ENCODE measurements at places on chromosomes 16 and 17.

DNA sequence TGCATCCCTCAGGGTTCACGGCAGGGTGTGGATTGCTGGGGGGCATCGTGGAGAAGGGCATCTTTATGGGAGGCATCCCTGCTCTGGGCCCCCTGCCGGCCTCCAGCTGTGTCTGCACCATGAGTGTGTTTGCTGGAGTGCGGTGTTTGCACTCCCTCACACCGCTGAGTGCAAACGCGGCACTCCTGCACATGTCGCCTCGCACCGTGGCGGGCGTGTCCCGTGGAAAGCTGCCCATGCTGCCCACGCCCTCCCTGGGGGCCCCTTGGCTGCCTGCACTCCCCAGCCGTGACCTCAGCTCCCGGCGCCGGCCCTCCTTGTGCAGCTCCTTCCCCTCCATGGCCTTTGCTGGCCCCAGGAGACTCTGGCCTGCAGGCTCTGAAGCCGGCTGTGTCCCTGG is 74.6 kb upstream of the ZNF750 start:
- no peak for ATAC-seq

GRCh38 chr16:3028716-3029319 is 5.0 kb downstream of the THOC6 start:
- ATAC-seq, result no peak

DNA sequence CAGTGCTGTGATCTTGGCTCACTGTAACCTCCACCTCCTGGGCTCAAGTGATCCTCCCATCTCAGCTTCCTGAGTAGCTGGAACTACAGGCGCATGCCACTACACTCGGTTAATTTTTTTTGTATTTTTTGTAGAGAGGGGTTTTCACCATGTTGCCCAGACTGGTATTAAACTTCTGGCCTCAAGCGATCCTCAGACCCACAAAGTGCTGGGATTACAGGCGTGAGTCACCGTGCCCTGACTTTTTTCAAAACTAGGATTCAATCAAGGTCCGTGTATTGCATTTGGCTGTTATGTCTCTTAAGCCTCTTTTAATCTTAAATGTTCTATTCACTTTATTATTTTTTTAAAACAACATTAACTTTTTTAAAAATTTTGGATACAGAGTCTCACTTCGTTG is 4.3 kb upstream of the CCL22 start:
- no peak for ATAC-seq

GRCh38 chr16:87881324-87882200 is 12.3 kb upstream of the SLC7A5 start:
- no peak for ATAC-seq

DNA sequence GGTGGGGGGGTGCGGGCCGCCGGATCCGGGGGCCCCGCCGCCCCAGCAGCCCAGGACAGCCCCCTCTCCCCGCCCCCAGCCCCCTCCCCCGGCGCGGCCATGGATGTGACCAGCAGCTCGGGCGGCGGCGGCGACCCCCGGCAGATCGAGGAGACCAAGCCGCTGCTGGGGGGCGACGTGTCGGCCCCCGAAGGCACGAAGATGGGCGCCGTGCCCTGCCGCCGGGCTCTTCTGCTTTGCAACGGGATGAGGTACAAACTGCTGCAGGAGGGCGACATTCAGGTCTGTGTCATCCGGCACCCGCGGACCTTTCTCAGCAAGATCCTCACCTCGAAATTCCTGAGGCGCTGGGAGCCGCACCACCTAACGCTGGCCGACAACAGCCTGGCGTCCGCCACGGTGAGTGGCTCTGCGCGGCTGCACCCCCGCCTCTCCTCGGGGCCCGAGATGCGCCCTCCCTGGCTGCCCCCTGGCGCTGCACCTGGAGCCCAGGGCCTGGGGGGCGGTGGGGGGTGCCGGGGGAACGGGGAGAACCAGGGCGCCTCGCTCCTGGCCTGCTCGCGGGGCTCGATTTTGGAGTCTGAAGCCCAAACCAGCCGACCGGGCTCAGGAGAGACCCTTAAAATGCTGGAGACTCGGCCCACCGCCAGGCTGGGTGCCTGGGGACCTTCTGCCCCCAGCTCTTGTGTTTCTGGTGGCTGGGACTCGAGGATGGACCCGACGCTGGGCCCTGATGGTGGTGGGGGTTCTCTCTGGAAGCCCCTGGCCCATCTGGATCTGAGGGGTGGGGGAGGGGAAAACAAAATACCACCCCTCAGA is 744 bp downstream of the CMIP start:
- ATAC-seq, result peak; percentile 73

GRCh38 chr17:20955427-20956323 is 87.1 kb downstream of the USP22 start:
- ATAC-seq, result peak; percentile 21

GRCh38 chr16:16797239-16797638 is 418.3 kb downstream of the NPIPA7 start:
- no peak for ATAC-seq

- ATAC-seq, result no peak
These were observed 20.8 kb downstream of the C16orf74 start for GRCh38 chr16:85730186-85730465.

- peak; percentile 62 for ATAC-seq
These were observed 92.0 kb upstream of the CDH5 start for GRCh38 chr16:66274335-66275110.

- no peak for ATAC-seq
These were observed 5.2 kb downstream of the KRT39 start for GRCh38 chr17:40961591-40961990.

DNA sequence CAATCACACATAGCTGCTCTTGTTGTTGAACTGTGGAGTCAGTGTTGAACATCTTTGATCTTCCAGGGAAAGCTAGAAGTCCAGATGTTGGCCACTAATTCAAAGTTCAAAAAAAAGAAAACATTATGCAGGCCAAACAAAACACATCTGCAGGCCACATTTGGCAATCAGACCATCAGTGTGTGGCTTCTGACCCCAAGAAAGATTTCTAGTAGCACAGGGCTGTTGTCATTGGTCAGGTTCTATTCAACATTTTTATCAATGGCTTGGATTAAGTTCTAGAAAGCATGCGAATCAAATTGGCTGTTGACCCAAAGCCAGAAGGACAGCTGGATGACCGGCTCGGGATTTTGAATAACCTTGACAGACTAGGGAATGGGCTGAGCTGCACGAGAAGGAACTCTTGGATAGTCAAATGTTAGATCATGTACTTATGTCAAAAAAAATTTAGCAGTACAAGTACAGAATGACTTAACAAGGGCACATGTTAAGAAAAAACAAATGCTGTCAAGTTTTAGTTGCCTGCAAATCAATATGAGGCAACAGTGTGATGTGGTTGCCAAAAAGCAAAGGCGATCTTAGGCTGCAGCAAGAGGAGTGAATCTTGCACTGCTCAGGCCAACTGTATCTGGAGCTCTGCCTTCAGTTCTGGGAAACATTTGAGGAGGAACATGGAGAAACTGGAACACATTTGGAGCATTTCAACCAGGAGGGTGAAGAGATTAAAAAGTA is 187.6 kb downstream of the RGS9 start:
- no peak for ATAC-seq

DNA sequence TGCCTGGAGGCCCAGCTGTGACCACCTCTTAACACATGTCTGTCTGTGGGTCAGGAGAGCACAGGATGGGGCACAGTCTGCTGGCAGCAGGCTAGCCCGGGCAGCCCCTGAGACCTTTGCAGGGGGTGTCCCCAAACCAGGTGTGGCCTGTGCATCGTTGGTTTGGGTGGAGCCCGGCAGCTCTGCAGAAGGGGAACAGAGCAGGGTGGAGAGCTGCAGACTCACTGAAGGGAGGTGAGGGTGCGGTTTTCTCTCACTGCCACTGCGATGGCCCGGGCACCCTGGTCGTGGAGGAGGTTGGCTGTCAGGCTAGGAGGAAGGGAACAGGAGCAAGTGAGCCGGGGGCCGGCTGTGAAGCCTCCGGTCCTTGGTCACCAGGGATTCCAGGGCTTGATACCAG is 28.8 kb downstream of the NLRC3 start:
- ATAC-seq, result no peak

DNA sequence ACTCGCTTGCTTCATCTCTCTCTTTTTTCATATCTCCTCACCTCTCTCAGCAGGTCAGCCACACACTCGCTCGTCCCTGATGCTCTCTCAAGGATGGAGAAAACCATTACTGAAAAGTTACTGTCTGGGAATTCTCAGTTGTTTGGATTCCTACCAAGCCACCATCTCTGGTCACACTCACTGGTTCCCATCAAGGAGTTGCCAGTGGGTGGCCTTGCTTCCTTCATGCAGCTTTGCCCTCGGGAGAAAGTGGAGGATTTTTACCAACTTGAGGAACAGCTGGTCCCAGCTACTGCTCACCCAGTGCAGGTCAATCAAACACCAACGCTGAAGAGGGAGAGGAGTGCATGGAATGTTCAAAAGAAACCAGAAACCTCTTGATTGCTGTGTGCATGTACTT is 25.3 kb downstream of the MEOX1 start:
- no peak for ATAC-seq

- ATAC-seq, result no peak
These were observed 31.6 kb downstream of the TEKT5 start for GRCh38 chr16:10663146-10663545.

GRCh38 chr16:1331712-1332617 is 1.5 kb upstream of the BAIAP3 start:
- ATAC-seq, result peak; percentile 31

DNA sequence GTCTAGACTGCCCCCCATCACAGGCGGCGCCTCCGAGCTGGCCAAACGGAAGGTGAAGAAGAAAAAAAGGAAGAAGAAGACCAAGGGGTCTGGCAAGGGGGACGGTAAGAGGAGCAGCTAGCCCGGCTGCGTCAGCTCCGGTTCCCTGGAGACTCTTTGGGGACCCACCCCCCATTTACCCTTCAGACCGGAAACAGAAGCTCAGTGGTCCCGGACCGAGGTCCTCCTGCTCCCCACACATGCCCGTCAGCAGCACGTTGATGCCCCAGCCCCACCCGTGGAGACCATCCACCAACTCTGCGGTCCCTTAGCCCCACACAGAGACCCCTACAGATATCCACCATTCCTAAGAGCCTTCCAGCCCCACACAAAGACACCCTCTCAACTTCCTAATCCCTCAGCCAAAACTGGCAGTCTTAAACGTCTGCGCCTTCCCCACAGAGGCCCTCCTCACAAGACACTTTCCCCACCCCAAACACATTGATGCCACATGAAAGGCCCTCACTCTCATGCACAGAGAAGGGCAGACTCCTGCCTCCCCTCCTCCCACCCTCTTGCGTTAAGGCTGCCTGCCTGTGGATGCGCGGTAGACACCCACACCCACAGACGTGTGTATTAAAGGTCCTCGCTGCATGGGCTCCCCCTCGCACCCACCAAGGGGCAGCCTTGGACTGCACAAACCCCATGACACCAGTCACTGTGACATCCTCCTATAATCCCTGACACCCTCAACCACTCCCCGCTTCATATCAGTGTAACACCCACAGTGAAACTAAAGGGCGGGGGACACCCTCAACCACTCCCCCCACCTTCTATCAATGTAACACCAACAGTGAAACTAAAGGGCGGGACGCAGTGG is 58.2 kb upstream of the RPH3AL start:
- peak; percentile 34 for ATAC-seq

- ATAC-seq, result peak; percentile 78
These were observed 914.9 kb downstream of the KCNJ2 start for GRCh38 chr17:71084219-71084618.

DNA sequence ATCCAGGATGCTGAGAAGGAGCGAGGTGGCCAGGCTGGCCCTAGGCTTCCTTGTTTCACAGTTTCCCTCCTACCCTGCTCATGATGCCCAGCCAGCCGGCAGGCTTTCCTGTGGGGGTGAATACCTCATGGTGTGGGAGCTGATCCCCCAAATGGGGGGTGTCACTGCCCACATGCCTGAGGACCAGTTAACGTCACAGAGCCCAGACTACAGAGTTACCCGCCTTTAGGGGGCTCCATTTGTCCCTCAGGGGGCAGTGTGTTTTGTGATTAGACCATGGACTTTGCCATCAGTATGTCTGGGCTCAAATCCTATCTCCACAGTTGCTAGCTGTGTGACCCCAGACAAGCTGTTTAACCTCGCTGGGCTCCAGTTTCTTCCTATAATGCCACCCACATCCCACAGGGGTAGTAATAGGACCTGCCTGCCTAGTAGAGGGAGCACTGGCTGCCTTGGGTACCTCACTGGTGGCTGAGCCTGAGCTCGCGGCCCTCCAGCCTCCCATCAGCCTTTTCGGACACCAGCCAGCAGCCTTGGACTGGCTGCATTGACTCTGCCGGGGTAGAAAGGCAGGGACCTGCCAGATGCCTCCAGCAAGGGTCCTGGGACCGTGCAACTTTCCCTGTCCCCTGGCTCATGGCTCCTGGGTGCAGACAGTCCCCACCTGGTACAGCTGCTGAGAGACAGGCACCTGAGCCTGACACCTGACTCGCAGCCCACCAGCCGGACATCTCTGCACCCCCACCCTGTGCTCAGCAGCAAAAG is 87.5 kb upstream of the GSE1 start:
- ATAC-seq, result no peak

GRCh38 chr16:17984810-17985209 is 351.7 kb downstream of the NPIPA8 start:
- ATAC-seq, result no peak

GRCh38 chr16:27980076-27980775 is 83.3 kb downstream of the GSG1L start:
- ATAC-seq, result no peak

DNA sequence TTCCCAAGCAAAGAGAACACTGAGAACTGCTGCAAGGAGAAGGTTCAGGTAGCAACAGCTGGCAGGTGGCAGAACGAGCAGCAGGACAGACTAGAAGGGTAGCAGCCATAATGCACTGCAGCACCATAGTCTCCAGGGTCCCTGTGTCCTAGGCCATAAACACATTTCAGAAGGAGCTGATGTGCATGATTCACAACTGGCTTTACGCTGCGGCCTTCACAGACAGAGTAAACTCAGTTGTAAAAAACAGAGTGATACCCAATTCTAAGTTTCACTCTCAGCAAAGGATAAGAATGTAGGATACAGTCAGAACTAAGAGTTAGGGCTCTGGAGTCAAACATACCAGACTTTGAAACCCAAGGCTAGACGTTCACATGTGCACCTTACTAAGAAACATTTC is 24.4 kb downstream of the ARHGAP17 start:
- no peak for ATAC-seq

GRCh38 chr17:50661348-50661747 is 26.7 kb downstream of the ABCC3 start:
- ATAC-seq, result peak; percentile 4

GRCh38 chr16:12646490-12647274 is 157.0 kb downstream of the CPPED1 start:
- peak; percentile 73 for ATAC-seq

DNA sequence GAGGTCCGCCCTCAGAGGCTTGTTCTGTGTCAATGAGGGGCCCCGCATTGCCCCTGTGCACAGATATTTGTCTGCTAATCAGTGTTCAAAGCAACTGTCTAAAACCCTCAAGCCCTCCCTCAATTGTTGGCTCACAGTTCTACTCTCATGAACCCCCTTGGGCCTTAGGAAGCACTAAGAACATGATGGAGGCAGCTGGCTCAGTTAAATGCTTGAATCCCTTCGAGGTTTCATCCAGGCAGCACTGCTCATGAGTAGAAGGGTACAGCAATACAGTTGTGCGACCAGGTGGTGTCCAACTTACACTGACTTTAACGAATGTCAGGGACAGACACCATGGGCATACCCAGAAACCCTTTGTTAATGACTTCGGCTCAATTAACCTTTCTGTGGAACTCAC is 89.2 kb upstream of the WSCD1 start:
- ATAC-seq, result no peak

- peak; percentile 60 for ATAC-seq
These were observed 292.5 kb downstream of the XYLT1 start for GRCh38 chr16:17177959-17178905.
